NCI-H146 (cell line): ENCODE measurements at places on chromosomes 16 and 17.
A peak's percentile ranks its signal among the peaks of the same experiment; 100 is the strongest.

DNA sequence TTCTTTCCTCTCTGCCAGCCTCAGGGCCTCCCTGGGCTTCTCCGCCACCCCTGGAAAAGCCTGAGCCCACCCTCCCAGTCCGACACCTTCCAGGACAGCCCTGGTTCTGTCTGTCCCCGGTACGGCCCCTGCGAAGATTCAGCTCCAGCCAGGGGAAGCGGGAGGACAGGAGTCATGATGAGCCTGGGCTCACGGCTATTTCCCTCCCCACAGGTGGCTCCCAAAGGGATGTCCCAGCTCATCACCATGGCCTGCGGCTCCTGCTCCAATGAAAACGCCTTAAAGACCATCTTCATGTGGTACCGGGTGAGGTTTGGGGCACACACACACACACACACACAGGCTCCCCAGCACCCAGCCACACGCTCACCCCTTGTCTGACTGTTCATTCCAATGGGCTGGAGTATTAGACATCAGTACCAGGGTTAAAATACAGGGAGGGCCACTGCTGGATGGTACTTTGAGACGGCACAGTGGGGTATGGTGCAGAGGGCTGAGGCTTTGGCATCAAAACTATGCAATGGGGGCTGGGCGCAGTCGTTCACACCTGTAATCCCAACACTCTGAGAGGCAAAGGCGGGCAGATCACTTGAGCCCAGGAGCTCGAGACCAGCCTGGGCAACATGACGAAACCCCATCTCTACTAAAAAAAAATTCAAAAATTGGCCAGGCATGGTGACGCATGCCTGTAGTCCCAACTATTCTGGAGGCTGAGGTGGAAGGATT, 32.8 kb downstream of the TMEM186 start:
- no peak for DNase-seq

GRCh38 chr17:48368352-48368908, 61.6 kb downstream of the SKAP1 start:
- DNase-seq: no peak

GRCh38 chr16:85027349-85027957, at the start of gene KIAA0513:
TSS of gene KIAA0513 (plus strand) at chr16:85027795. CDS start at chr16:85067072, 39,277 bp downstream.
- DNase-seq: peak; percentile 88

DNA sequence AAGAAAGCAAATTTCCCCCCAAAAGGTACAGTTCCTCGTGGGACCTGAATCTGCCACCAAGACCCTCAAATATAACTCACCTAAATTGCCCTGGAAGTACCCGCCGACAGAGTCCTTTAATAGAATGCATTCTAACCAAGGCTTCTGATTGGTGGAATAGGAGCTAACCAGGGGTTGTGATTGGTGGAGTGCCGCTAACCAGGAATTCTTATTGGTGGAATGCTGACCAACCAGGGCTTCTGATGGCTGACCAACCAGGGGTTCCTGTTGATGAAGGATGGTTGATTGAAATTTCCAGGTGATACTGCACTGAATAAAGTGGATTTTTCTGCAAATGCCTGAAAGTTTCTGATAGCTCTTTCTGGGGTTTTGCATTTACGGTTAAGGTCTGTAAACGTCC, 6.5 kb downstream of the TFAP4 start:
- no peak for DNase-seq

DNA sequence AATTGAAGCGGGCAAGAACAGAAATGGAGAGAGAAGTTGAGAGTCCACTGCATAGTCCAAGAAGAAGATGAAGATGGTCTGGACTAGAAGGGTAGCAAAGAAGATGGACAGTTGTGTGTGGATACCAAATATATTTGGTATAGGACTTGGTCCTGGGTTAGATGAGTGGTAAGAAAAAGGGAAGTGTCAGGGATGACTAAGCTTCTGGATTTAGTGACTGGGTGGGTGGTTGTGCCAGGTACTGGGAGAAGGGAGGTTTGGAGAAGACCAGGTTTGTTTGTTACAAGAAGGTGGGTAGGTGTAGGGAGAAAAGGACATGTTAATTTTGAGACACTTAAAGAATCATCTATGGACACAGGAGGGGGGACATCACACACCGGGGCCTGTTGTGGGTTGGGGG, 5.4 kb downstream of the VMP1 start:
- DNase-seq: no peak

DNA sequence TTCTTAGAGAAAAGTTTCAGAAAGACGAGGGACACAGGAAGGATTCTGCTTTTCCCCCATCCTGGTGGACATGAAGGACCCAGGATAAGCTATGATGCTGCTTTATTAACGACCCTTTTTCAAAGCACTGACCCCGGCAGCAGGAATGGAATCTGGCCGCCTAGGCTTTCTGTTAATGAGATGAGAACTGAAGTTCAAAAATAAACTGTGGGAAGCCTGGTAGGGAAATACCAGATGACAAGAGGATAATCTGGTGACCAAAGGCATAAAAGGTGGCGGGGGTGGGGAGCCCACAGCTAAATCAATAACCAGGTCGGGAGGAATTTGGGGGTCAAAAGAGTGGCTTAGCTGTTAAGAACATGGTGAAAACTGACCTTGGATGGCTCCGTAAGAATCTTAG, 171.0 kb downstream of the XYLT1 start:
- no peak for DNase-seq

DNA sequence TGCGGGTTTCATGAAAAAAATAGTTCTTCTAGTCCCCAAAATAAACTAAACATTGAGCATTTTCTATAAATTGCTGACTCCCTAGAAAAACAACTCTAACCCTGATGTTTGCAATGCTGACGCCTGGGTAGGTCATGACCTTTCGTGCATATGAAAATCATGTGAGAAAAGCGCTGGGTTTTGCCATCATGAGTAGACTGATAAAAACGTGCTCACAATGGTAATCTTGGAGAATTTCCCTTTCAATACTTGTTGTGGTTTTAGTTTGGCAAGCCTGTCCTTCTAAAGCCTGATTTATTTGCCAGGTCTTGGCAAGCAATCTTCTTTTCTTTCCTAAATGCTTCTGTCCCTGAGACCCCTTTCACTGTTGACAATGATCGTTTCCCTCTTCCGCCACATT, 4.0 kb upstream of the CLEC10A start:
- no peak for DNase-seq

DNA sequence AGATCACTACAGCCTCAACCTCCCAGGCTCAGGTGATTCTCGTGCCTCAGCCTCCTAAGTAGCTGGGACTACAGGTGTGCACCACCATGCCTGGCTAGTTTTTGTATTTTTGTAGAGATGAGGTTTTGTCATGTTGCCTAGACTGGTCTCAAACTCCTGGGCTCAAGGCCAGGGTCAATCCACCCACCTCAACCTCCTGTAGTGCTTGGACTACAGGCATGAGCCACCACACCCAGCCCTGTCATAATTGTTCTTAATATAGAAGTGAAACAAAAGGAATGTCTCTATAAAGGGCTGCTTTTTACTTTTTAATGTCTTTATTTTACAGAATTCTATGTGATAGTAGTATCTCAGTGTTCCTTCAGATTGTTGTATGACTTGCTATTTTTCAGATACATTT, 345.2 kb upstream of the TBX2 start:
- no peak for DNase-seq

- no peak for DNase-seq
These were observed 249.7 kb upstream of the GSE1 start for GRCh38 chr16:85363427-85363826.

GRCh38 chr17:78884148-78884825, 18.7 kb downstream of the CEP295NL start:
- DNase-seq: no peak

GRCh38 chr17:63649813-63650212, 27.6 kb downstream of the MAP3K3 start:
- DNase-seq: no peak

- DNase-seq: no peak
These were observed 684 bp downstream of the SLX4 start for GRCh38 chr16:3610698-3611145.

GRCh38 chr16:50152351-50152806, 727 bp upstream of the TENT4B start:
- DNase-seq: no peak

DNA sequence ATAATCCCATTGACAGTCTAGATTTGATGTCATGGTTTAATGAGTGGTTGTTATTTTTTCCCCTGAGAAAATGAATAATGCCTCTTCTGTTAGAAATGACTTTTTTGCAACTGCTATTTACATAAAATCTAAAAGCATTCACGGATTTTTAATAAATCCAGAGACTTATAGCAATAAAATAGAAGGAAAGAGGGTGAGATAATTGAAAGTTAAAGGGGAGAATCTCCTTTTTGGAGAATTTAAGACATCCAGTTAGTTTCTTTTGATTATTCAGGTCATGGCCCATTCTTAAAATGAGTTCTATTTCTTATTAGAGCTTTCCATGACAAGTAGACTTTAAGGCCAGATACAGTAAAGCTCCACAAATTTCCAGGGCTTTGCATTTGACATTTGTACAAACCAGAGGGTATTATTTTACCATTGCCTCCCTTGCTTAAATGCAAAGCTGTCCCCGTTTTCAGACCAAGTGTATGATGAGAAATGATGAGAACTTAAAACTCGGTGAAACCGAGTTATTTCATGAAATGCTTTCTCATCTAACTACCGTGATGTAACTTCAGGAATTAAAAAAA, 789.0 kb upstream of the SOX9 start:
- DNase-seq: no peak

DNA sequence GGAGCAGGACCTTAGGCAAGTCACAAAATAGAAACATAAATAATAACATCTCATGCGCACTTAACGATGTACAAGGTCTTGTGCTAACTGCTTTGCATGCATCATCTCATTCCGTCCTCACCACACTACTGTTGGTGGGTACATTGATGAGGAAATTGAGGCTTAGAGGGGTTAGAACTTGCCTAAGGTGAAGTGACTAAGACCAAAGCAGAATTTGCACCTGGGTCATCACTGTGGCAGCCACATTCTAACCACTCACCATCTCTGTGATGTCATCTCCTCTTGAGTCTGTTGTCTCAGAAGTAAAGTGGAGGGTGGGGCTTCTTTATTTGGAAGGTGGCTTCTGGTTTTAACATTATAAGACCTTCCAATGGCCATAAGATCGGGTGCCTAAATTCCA, 20.4 kb upstream of the TRIM25 start:
- no peak for DNase-seq

- DNase-seq: no peak
These were observed 5.0 kb upstream of the CCL8 start for GRCh38 chr17:34314279-34314678.

DNA sequence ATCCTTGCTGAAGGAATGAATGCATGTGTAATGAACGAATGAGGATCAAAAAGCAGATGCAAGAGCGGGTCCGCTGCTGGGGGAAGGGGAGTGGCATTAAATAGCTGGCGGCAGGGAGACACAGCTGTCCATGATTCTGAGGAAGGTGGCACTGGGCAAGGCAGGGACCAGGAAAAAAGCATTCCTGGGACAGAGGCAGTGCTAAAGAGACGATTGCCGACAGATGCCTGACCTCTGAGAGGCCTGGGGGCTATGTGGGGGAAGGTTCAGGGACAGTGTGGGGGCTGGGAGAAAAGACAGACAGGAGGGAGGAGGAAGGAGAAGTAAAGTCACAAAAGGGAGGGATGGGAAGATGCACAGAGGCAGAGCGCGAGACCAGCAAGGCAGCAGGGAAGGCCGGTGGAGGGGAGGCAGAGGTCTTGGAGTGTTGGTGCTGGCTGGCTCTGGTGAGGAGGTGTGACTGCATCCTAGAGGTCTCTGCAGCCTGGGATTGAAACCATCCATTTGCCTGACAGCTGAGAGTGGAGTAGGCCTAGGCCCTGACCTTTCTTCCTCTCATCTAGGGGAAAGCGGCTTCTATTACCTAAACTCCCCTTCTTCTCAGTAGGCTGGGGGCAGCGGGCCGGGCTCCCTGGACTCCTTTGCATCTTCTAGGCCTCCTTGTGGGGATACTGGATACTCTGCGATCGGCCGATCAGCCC, 109.9 kb downstream of the SDK2 start:
- no peak for DNase-seq

DNA sequence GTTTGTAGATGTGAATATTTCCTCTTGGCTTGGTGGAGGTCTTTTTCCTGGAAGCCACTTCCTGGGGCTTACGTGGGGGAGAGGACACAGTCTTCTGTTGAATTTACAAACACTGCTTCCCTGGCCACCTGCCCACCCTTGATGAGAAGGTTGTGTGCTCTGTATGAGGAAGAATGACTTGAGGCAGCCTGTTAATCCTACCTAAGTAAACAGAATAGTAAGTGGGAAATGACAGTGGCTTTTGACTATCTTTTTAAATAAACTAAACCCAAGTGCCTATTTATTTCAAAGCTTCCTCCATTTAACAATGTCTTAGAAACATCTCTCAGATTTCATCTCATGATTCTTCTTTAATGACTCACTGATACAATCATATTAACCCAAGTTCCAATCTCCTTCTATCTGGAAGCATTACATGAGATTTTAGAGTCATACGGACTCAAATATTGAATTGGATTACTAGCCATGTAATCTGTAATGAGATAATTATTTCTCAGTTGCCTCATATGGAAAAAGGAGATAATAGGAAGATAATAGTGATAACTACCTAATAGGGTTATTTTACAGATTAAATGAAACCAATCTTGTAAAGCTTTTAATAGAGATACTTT, 96.6 kb upstream of the SMIM36 start:
- no peak for DNase-seq

GRCh38 chr17:13320046-13320785, 281.5 kb downstream of the HS3ST3A1 start:
- no peak for DNase-seq

- peak; percentile 74 for DNase-seq
These were observed at the start of gene MYO1D for GRCh38 chr17:32876417-32877163. TSS of gene MYO1D (minus strand) at chr17:32877124. CDS start at chr17:32876872, 252 bp downstream.

DNA sequence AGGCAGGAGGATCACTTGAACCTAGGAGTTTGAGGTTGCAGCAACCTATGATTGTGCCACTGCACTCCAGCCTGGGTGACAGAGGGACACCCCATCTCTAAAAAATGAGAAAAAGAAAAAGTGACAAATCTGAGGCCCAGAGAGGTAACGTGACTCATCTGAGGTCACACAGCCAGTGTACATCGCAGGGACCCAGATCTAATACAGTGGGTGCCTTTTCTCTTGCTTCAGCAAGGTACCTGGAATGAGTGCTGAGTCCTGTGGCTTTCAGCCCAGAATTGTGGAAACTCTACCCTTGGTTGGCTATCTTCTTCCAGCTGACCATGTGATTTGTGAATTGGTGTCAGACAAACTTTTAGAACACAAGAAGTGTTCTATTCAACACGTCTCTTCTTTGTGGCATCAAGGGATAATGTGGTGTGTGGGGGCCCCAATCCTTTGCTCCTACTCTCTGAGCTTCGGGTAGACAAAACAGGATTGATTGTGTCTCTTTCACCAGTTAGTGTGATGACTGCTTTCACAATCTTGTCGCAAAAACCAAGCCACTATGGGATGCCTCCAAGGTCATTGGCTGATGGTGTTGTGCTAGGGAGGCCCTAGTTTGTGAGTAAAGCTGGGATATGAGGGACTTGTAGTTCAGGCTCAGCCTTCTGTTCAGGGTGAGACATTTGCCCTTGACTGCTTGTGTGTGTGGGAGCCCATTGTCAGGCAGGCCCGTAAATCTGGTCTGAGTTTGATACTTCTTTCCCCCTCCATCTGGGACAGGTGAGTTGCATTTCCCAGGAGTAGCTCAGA, 71.0 kb downstream of the MSI2 start:
- no peak for DNase-seq

GRCh38 chr17:7561028-7561575, 617 bp upstream of the SENP3 start:
- DNase-seq: peak; percentile 88

GRCh38 chr17:43768382-43768781, 9.8 kb upstream of the SOST start:
- no peak for DNase-seq
